ENCODE measurements at places on chromosomes 4 and X.

GRCh38 chr4:183405303-183405702 is 39.1 kb upstream of the CDKN2AIP start:
- DNase-seq: no peak

DNA sequence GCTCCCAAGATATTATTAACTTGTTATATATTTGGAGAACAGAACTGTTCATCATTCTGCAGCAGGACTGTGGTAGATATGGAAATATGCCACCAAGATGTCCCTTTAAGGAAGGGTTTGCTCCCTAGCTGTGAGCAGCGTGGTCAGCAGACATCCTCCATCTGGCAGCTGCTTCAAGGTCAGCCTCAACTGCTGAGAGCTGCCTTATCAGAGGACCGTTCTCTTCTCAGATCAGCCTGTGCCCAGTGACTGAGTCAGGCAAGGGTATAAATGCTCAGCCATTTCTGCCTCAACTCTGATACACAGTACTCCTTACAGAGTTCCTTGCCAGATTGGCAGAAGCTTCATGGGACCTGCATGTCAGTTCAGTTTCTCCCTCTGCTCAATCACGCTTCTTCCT is 63.4 kb upstream of the MAGEB2 start:
- no peak for DNase-seq

DNA sequence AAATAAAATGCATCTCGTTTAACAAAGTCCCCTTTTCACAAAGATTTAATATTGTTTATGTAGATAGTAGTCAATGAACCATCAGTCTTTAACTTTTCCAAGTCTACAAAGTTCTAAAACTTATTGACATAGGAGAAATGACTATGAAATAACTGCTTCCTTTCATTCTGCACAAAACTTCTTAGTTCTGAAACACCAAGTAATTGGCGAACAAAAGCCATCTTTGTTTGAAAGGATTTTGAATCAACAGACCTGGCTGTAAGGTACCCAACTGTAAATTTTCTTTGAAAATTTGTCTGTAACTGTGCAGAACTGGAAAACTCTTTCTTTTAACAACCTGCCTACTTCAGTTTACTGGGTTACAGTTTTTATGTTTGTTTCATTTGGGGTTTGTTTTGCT is 25.9 kb downstream of the LEF1 start:
- DNase-seq: no peak

DNA sequence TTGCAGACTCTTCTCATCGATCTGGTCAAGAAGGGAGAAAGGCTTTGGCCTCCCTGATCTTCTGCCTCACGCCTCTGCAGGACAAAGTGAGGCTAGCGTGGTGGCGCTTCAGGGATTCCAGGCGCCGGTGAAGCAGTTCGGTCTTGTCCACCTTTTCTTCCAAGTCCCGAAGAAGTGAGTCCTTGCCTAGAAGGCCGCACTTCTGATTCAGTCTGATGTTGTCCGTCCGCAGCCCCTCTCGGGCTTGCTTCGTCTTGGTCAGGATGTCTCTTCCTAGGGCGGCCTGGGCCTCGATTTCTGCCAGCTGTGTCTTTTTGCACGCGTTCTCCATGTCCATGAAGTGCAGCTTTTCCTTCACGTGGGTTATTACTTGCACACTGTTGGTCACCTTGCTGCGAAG is 1.9 kb upstream of the TADA2B start:
- DNase-seq: no peak

- no peak for DNase-seq
These were observed 81.0 kb upstream of the SMARCAD1 start for GRCh38 chr4:94126669-94127068.

- no peak for DNase-seq
These were observed 25.8 kb upstream of the ARHGAP24 start for GRCh38 chr4:85448906-85449890.

DNA sequence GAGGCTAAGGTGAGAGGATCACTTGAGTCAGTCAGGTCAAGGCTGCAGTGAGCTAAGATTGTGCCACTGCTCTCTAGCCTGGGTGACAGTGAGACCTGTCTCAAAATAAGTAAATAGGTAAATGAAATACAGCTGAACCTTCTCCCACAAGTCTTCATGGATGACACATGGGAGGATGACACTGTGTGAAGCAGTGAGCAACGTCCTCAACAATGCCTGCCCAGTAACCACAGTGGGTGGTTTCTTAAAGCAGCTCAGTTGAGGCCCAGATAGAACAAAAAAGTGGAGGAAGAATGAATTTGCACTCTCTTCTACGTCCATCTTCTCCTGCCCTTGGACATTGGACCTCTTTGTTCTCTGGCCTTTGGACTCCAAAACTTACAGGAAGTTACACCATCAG is 52.7 kb downstream of the MSX1 start:
- DNase-seq: no peak

DNA sequence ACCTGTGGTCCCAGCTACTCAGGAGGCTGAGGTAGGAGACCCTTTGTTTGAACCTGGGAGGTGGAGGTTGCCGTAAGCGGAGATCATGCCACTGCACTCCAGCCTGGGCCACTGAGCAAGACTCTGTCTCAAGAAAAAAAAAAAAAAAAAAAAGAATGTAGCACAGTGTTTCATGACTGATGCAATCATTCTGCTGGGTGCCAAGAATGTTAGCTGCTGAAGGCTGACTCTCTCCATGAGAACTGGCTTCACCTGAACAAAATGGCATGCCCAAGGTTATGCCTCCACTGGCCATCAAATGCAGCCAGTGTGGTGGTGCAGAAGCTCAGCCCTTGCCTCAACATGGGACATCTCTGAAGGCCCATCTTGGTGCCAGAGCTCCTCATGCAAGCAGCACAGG is 412.1 kb downstream of the ADAM29 start:
- DNase-seq: peak; percentile 30

DNA sequence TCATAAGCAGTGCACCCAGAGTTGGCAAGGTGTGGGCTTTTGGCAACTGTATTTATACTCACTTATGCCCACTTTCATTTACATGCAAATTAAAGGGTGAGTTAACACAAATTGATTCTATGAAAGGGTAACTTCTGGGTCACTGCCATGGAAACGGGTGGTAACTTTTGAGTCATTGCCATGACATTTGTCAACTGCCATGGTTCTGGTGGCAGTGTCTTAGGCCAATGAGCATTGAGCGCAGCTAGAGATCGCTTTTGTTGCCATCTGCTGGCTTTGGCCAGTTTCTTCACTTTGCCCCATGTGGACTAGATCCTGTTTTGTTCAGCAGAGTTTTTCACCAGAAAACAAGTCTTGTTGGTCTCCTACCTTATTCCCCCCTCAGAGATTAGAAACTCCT is 170.8 kb upstream of the NUDT6 start:
- DNase-seq: no peak

GRCh38 chrX:118182025-118182424 is 65.4 kb upstream of the KLHL13 start:
- no peak for DNase-seq

- no peak for DNase-seq
These were observed 694.0 kb downstream of the KCTD8 start for GRCh38 chr4:43754566-43754965.

GRCh38 chrX:41302370-41302769 is 31.6 kb upstream of the DDX3X start:
- DNase-seq: no peak
